ENCODE measurements at places on chromosomes 5 and 9.

DNA sequence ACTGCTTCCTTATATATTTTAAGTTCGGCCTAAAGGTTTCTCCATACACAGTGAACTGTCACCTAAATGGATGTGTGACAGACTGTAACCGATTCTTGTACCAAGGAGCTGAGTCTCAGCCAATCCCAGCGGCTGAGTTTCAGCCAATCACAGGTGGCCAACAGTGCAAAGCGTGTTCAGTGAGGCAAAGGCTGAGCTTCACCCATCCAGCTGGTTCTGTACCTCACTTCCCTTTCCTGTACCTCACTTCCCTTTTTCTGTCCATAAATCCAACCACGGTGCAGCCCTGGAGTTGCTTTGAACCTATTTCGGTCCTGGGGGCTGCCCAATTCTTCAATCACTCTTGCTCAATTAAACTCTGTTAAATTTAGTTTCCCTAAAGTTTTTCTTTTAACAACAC is 15.7 kb upstream of the TBC1D9B start:
- no peak for DNase-seq

GRCh38 chr9:110575169-110575568 is 4.4 kb downstream of the SVEP1 start:
- DNase-seq, result no peak

DNA sequence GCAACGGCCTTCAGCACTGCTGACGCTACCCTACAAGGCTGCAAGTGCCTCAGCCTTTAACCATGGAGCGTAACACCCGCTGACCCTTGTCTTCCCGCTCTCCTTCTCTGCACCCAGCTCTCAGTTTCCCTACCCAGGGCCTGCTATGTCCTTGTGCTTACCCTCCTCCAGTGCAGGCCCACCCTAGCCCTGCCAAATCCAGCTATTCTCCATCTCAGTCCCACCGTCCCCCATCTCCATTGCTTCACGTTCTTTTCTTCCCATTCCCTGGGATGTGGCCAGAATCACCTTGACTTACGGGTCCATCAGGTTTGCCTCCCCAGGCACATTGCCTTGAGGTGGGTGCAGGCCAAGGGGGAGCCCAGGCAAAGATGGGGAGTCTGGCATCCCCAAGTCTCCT is 91.2 kb downstream of the PAX5 start:
- no peak for DNase-seq

GRCh38 chr5:81657386-81657785 is 93.5 kb downstream of the SSBP2 start:
- DNase-seq, result no peak

DNA sequence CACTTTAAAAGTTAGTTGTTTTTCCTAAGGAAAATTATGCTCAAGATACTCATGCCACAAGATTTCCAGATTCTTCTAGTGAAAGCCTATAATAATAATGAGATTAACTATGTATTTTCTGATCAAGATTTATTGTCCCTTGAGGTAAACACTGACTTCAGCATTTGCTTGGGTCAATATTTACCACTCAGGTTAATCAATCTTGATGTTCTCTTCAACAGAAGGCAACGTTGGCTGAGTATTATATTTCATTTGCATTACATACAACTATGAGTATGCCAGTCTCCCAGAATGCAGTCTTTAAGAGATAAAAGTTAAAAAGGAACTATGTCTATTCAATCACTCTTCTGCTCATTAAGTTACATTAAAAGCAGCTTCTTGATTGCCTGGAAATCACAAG is 115.6 kb downstream of the GPR21 start:
- no peak for DNase-seq

GRCh38 chr9:94606646-94607422 is 13.2 kb upstream of the FBP2 start:
- DNase-seq, result no peak

- DNase-seq, result no peak
Measured at GRCh38 chr5:66180282-66181155, 36.4 kb downstream of the SREK1 start.

- DNase-seq, result no peak
Measured at GRCh38 chr9:114860187-114860586, 54.3 kb upstream of the TNFSF15 start.

DNA sequence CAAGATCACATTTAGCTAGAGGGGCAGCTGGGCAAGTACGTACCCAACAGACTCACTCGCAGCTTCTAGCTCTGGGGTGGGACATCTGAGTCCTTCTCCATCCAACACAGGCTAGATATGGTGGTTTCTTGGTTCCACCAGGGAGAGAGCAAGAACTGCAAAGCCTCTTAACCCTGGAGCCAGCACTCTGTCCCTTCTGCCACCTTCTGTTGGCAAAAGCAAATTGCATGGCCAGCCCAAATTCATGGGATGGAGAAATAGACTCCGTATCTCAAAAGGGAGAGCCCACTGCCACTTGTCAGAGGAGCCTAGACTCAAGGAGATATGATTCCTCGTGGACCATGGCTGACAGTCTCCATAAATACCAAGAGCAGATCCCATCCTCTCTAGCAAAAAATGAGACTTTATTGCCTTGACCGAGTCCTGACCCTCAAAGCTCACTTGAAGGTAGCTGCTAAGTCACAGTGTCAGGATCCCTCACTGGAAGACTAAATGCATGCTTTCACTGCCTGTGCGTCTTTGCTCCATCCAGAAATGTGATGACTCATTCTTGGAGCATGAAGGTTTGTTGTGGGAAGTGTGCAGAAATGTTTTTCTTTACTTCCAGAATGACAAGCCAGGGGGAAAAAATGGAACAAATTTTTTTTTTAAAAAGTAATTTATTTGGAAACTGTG is 28.8 kb upstream of the ROR2 start:
- DNase-seq, result peak; percentile 85

GRCh38 chr5:66344544-66344943 is 200.4 kb downstream of the SREK1 start:
- no peak for DNase-seq

- peak; percentile 60 for DNase-seq
Measured at GRCh38 chr5:82422751-82423181, 144.6 kb upstream of the RPS23 start.

DNA sequence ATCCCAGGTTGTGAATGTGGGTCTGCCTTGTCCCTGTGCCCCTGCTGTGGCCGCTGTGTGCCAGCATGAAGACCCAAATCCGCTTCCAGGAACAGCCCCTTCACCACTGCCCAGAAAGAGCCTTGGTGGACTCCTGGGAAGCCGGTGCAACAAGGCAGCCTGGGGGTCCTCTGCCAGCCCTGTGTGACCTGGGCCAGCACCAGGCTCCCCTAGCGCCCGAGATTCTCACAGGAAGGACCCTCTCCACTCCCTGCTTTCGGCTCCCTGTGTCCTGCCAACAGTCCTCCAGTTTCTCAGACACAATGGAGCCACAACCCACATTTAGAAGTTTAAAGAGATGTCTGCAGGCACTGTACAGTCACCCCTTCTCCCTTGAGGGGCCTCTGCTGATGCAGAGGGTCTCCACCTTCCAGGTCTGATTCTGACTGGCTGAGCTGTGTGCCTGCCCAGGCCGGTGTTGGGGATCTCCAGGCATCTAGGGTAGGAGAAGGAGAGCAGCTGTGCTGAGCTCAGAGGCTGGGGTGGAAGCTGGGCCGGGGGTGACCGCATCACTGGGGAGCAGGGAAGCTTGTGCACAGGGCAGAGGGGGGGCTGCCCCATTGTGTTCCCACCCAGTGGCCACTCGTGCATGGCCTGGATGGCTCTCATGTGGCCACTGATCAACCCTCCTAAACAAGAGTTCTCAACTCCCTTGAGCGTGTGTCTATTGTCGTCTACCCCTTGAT is 174.0 kb downstream of the IRX2 start:
- DNase-seq, result no peak

GRCh38 chr5:40672425-40672824 is 7.3 kb upstream of the PTGER4 start:
- no peak for DNase-seq

DNA sequence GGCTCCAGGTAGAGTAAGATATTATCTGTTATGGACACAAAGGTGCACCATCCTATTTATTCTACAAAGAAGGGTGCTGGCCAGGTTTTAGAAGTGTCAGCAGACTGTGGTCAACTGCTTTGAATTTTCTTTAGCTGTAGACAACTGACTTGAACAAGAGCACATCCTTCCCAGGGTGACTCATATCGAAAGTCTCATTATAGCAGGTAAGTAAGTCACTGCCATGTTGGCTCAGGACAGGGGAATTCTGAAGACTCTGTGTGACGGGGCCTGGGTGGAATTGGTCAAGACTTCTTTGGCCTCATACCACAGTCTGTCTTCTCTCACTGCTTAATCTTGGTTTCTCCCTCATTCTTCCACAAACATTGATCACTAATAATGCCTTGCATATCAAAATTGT is 214.5 kb upstream of the CDH9 start:
- no peak for DNase-seq

- peak; percentile 74 for DNase-seq
Measured at GRCh38 chr5:73447530-73448462, 781 bp downstream of the FOXD1 start.

DNA sequence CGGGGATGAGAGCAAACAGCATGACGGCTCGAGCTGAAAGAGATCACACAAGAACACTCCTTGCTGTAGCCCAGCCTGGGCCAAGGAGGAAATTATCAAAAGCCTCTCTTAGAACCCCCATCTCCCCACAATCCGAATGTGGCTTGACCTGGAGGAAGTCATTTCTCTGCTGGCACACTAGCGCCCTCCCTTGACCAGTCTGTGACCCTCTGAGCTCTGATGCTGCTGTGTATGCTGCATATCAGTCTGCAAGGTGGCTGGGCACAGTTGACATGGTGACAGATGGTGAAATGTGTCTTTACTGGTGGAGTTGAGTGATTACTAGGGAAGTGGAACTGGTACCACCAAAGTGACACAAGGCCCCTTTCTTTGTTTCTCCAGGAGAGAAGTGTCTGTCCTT is 3.3 kb downstream of the SLC46A2 start:
- no peak for DNase-seq

GRCh38 chr5:10631316-10631996 is 67.6 kb downstream of the ANKRD33B start:
- no peak for DNase-seq
